ENCODE measurements at places on chromosomes 5 and 9.

- no peak for DNase-seq
These were observed 2.1 kb downstream of the LCN15 start for GRCh38 chr9:136762221-136762691.

DNA sequence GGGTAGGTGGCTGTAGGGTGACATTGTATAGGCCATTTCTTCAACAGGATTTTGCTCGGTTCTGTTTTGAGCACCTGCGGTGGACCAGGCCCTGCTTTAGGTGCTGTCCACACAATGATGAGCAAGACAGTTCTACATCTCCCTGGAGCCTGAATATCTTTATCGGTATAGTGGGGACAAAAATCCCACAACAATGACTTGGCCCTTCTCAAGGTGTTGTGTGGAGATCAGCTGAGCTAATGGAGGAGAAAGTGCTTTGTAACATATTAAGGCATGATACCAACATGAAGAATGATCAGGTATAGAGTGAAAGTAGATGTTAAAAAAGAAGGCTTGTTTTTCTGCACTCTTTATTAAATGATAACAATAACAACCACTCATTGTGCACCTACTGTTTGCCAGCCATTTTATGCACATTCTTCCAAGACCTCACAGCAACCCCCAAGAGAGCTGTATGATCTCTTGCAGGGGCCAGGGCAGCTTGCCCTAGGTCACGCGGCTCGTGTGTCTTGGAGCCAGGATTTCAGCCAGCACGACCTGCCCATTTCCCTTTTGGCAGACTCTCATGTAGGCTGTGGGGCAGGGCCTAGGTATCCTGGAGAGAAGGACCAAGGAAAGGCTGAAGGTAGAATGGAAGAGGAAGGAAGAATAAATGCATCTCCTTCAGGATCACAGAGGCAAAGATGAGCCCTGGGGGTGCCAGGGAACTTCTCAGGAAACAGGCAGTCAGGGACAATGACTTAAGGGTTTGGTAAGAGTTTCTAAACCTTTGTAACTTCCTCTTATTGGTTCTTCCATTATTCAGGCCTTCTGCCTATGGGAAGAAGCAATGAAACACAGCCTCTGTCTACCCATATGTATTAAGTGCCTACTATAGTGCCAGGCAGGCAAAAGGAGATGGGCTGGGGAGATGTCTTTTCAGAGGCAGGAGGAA is 50.0 kb upstream of the PPARGC1B start:
- DNase-seq, result no peak

- DNase-seq, result no peak
These were observed 5.3 kb upstream of the LHFPL2 start for GRCh38 chr5:78653681-78654366.

DNA sequence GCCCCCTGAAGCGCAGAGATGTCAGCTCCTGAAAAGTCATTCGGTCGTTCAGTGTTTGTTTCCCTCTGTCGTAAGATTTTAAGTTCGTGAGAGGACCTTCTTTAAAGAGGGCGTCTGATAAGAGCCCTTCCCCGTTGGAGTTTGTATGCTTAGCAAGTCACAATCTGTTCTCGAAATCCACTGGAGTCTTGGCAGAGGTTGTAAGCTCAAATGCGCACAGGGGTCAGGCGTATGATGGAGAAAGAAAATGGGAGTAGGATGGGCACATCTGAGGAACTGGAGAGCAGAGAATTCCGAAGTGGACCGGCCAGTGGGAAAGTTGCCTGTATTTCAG is 710 bp downstream of the HSD17B4 start:
- no peak for DNase-seq

- no peak for DNase-seq
These were observed 7.6 kb upstream of the CXXC5 start for GRCh38 chr5:139640421-139641115.

GRCh38 chr5:107593009-107593408 is 77.7 kb downstream of the EFNA5 start:
- DNase-seq, result no peak

DNA sequence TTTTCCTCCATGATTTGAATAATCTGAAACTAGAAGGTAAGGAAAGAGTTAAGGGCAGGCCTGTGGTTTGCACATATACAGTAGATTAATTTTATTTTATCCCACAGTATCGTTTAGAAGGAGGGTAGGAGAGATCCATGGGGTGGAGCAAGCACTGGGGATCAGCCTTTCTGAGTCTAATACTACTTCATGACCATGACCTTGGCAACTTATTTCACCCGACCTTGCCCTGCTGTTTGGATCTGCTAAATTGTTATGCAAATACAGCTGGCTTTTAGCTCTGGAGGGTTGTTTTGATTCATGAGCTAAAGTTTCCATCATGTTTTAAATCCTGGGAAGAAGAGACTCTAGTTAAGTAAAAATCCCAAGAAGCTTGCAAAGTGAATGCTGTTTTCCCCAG is 864 bp upstream of the GRIN3A start:
- DNase-seq, result no peak

GRCh38 chr9:12783767-12784460 is 9.1 kb downstream of the LURAP1L start:
- no peak for DNase-seq

- DNase-seq, result no peak
These were observed 86.8 kb downstream of the CAMK4 start for GRCh38 chr5:111310711-111311620.

- no peak for DNase-seq
These were observed 44.6 kb downstream of the POC5 start for GRCh38 chr5:75672616-75673015.

GRCh38 chr9:35836595-35836994 is 7.6 kb downstream of the TMEM8B start:
- no peak for DNase-seq

- no peak for DNase-seq
These were observed 4.5 kb downstream of the SPARC start for GRCh38 chr5:151682240-151682639.

GRCh38 chr9:111050819-111051218 is 12.5 kb upstream of the LPAR1 start:
- no peak for DNase-seq

DNA sequence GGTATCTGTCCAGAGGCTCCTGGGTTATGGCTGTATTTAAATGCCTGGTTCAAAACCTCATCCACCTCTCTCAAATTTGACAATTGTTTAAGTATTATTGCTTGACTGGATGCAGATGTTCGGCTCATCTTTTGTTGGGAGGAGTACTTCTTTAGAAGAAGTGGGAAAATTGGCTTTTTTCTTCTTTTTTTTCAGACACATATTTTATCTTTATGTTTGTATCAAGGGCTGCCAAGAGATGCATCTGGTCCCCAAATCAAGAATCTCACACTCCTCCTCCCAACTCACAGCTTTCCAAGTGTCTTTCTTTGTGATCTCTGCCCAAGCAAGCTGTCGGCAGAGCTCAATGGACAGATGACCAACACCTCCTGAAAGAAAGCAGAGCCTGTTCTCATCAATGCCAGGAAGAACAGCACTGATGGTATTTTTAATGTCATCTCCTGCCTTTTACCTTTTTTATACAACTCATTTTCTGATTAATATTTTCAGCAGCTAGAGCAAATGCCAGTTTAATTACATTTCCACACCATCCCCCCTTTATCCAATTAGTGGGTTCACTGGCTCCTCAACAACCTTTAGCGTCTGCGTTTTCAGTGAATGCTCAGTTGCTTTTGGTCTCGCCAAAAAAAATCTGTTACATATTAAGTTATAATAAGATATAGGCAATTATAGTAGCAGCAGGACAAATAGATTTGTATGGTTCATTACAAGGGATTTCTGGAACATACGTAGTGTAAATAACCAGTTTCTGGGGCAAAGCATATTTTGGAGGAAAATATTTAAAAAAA is 110.3 kb upstream of the SLIT3 start:
- no peak for DNase-seq

DNA sequence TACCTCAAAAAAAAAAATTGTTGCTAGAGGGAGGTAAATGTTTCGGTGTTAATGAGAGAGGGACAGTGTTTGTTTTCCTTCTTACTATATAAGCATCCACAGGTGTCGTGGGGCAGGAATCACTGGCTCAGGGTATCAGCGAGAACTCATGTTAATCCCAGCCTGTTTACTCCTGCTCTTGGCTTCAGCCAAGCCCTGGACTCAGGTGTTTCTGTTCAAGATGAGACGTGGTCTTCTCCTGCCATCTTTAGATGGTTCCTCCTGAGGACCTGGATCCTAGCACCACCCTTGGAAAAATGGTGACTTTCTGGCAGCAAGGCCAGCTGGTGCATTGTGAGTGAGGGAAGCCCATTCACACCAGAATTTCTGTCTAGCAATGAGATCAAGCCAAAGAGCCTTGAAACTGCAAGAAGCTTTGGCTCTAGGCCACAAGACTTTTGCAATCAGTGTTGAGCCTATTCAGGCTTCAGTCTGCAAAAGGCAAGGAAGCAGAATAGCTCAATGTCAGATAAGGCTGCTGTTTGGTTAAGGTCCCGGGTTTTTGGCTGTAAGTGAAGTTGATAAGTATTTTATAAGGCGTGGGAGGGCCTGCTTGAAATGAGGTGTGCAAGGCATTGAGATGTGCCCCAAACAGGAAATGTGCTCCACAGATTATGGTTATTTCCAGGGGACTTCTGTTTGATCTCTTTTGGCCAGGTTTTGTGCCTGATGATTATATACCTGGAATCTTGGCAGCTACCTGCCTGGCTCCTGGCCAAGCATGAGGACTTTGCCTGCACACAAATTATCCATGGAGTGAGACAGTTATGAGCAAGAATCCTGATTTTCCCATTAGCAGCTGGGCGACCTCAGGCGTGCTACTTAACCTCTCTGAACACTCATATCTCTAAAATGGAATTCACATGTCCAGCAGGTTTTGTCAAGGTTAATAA is 99.8 kb downstream of the TENT4A start:
- DNase-seq, result no peak

- DNase-seq, result no peak
These were observed 369 bp downstream of the OCLN start for GRCh38 chr5:69492923-69493395.

DNA sequence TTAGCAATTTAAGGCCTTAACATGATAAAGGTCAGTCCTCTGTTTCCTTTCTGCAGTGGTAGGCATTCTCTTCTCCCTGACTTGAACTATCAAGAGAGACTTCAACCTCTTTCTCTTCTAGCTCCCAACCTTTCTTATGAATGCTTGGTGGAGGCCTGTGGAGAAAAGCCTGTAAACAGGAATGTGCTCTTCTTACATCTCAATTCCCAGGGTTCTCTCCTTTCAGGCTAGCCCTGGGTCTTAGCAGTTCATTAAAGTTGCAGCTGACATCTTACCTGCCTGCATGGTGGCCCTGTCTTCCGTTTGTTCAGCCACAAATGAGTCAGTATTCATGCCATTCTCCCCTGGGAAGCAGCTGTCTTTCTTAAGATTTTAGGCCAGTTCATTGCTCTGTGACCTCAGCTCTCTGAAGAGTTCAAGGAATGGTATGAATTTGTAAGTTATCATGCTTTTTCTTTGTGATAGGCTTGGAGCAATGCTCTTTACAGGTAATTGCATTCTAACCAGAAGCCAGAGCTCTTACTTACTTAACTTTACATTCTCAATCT is 77.8 kb downstream of the ADCY2 start:
- no peak for DNase-seq

- no peak for DNase-seq
These were observed 5.1 kb upstream of the EGR1 start for GRCh38 chr5:138460032-138460693.

- DNase-seq, result no peak
These were observed 167.9 kb downstream of the TSSK1B start for GRCh38 chr5:113266913-113267227.

GRCh38 chr9:128056887-128057723 is 10.0 kb downstream of the NAIF1 start:
- DNase-seq, result no peak
